ENCODE measurements at places on chromosomes 2 and 18. TPM values are rescaled to one million over a fixed set of nuclear protein-coding genes. Genes with fewer than 3 reads are reported as not detected.

UGT1A4 gene
- not detected for total RNA-seq

COBLL1 gene
- 43.7 TPM for total RNA-seq

CYP27C1 gene
- total RNA-seq, result 11.7 TPM

RTP5 gene
- total RNA-seq, result not detected

SRD5A2 gene
- not detected for total RNA-seq

C1GALT1C1L gene
- total RNA-seq, result not detected

ERCC3 gene
- total RNA-seq, result 35.2 TPM

BMP10 gene
- total RNA-seq, result not detected

SIX3 gene
- not detected for total RNA-seq

SERPINE2 gene
- total RNA-seq, result 61.0 TPM

RAB17 gene
- 0.68 TPM for total RNA-seq

MTERF4 gene
- 34.1 TPM for total RNA-seq

PSTPIP2 gene
- total RNA-seq, result 5.0 TPM

ADD2 gene
- 0.15 TPM for total RNA-seq

MOCOS gene
- total RNA-seq, result 13.2 TPM

TBR1 gene
- total RNA-seq, result not detected

GPR155 gene
- 15.3 TPM for total RNA-seq

SP5 gene
- not detected for total RNA-seq

XDH gene
- 0.23 TPM for total RNA-seq

CHN1 gene
- total RNA-seq, result 18.4 TPM

AKAIN1 gene
- total RNA-seq, result not detected

CASP8 gene
- 7.6 TPM for total RNA-seq

KCNJ3 gene
- 0.51 TPM for total RNA-seq

HPCAL1 gene
- total RNA-seq, result 18.7 TPM

PDE11A gene
- 2.4 TPM for total RNA-seq

ERICH2 gene
- total RNA-seq, result 2.6 TPM

TDRD15 gene
- total RNA-seq, result 0.10 TPM

NFU1 gene
- 40.7 TPM for total RNA-seq

PDCD1 gene
- total RNA-seq, result not detected

SERPINB3 gene
- not detected for total RNA-seq

NTSR2 gene
- not detected for total RNA-seq

CKAP2L gene
- total RNA-seq, result 6.1 TPM

SOX11 gene
- total RNA-seq, result 31.6 TPM

IL37 gene
- not detected for total RNA-seq

ABCG8 gene
- not detected for total RNA-seq

IL36RN gene
- not detected for total RNA-seq

Measured in chondrocyte (in vitro differentiated cells).